ENCODE measurements at places on chromosomes 12 and 14. TPM values are rescaled to one million over a fixed set of nuclear protein-coding genes. Genes with fewer than 3 reads are reported as not detected.

Gene LTBR
- total RNA-seq, result 3.1 TPM

Gene RND1
- 0.44 TPM for total RNA-seq

Gene SLCO1A2
- not detected for total RNA-seq

Gene RAB3IP
- total RNA-seq, result 22.9 TPM

Gene SELPLG
- total RNA-seq, result 0.41 TPM

Gene GARIN6
- total RNA-seq, result not detected

Gene KLRF1
- 1.1 TPM for total RNA-seq

Gene NRL
- total RNA-seq, result 1.4 TPM

Gene KCNC2
- total RNA-seq, result not detected

Gene STXBP6
- total RNA-seq, result not detected

Gene VPS29
- 128 TPM for total RNA-seq

Gene POTEM
- total RNA-seq, result not detected

Gene EML1
- total RNA-seq, result 35.3 TPM

Gene CTSG
- total RNA-seq, result not detected

Gene CD69
- 0.98 TPM for total RNA-seq

Gene CLMN
- total RNA-seq, result 34.9 TPM

GRCh38 chr14:52052288-52052943 lies 16.4 kb downstream of the NID2 start:
- DNase-seq, result no peak

DNA sequence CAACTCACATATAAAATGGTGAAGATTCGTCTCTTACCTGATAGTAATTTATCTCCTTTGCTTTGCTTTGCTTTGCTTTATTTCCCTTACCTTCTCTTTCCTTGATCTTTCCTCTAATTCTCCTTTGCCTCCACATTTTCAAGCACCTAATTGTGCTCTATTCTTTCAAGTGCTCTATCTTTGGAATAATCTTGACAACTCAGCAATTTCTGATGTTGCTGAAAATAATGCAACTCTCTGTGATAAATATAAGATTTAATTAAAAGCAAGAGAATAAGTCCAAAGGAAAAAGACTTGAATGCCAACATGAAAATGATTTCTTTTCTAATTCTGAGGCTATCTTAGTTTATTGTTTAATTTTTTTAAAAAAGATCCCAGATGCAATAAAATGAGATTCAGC lies 139.5 kb upstream of the SYT1 start:
- DNase-seq, result no peak

DNA sequence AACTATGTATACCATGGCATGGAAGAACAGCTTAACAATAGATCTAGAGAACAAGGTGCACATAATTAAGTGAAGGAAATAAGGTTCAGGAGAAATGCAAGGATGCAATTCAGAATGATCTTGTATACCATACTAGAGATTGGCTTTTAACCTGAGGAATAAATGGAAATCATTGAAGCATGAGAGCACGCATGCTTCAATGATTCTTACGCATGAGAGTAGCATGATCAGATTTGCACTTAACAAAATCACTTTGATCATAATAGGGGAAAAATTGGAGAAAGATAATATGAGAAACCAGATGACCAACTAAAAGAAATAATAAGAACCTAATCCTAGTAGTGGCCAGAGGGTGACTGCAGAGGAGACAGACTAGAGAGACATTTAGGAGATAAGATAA lies 133.3 kb upstream of the FSCB start:
- no peak for DNase-seq

DNA sequence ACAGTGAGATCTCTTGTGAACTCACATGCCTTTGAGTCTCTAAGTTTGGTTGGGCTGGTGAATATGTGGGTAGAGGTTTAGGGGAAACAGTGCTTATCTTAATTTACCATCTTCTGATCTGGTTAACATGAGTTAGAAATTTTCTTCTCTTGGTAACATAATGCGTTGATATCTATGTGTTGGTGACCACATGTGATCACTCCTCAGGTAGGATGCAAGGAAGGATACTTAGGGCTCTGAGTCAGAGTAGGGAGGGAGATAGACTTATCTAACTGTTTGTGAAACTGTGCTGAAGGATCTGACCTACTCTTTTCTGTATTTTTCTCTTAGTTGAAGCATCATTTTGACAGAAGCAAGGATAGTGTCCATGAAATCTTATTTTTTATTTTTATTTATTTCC lies 23.1 kb downstream of the FAM234B start:
- DNase-seq, result no peak

GRCh38 chr14:93073358-93073707 lies 42.4 kb downstream of the ITPK1 start:
- no peak for DNase-seq

DNA sequence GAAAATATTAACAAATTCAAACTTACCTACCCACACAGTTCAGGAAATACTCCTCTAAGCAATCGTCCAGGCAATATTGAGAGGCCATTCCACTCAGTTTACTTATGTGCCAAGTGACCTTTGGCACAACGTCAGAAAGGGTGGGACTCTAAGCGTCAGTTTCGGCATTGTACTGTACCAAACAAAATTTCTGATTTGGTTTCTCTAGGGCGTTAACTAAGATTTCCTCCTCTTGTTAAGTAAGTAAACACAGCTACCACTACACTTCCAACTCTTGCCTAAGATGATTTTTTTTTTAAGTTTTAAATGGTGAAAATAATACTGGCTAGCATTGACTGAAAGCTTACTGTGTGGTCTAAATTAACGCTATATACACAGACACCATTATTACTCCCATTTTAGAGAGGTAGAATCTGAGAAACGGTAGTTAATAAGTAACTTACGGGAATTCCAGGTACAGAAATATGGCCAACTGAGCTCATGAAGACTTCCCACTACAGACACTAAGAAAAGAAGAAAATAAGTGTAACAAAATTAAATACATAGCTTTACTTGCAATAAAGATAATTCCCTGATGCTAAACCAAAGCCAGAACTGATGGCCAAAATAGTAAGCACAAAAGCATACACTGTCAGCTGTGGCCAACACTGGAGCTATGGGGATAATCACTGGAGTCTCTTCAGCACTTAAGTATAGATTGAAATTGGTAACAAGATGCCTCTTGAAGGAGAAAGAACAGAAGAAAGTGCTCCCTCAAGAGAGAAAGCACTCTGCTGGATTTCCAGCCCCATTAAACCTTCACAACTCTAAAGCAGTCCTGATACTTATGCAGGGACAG lies 76.1 kb downstream of the EPS8 start:
- DNase-seq, result no peak

DNA sequence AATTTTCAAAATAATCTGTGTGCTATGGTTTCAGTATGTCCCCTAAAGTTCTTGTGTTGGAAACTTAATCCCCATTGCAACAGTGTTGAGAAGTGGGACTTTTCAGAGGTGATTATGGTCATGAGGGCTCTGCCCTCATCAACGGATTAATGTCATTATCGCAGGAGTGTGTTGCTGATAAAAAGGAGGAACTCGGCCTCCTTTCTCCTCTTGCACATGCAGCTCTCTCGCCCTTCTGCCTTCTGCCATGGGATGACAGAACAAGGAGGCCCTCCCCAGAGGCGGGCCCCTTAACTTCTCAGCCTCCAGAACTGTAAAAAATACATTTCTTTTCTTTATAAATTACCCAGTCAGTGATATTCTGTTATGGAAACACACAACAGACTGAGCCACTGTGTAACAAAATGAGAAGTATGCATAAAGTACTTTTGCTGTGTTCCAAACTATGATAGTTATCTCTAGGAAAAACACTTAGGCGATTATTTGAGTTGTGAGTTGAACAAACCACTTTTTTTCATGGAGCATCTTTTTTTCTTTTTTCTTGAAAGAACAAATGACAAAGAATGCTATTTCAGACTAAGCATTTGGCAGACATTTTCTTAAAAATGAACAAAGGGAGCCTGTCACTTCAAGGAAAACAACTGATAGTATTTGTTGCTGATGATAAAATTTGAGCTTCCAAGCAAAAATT lies 134.8 kb upstream of the FUT8 start:
- no peak for DNase-seq

DNA sequence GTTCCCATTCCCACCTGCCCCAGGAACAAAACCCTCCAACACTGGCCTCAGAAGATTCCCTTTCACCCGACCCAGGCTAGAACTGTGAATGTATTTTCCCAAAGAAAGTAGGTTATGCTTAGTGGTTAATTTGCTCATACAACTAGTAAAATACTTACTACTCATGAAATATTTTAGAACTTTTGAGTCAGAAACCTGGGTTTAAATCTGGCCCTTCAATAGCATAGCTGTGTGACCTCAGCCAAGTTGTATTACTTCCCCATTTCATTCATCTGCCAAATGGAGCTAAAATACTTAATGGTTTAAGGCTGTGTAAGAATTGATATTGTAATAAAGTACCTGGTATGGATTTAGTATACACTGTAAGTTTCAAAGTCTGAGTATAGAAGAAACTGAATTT lies 69.1 kb upstream of the DNM1L start:
- DNase-seq, result no peak

GRCh38 chr12:50572760-50573159 lies 68.0 kb downstream of the DIP2B start:
- no peak for DNase-seq

GRCh38 chr12:85659754-85660530 lies 176.3 kb downstream of the RASSF9 start:
- no peak for DNase-seq

GRCh38 chr14:84937016-84937415 lies 592.9 kb upstream of the FLRT2 start:
- DNase-seq, result no peak

- DNase-seq, result no peak
Measured at GRCh38 chr12:34327671-34328070, 305.4 kb downstream of the ALG10 start.

- DNase-seq, result no peak
Measured at GRCh38 chr14:97976861-97977260, 1179.7 kb downstream of the VRK1 start.

DNA sequence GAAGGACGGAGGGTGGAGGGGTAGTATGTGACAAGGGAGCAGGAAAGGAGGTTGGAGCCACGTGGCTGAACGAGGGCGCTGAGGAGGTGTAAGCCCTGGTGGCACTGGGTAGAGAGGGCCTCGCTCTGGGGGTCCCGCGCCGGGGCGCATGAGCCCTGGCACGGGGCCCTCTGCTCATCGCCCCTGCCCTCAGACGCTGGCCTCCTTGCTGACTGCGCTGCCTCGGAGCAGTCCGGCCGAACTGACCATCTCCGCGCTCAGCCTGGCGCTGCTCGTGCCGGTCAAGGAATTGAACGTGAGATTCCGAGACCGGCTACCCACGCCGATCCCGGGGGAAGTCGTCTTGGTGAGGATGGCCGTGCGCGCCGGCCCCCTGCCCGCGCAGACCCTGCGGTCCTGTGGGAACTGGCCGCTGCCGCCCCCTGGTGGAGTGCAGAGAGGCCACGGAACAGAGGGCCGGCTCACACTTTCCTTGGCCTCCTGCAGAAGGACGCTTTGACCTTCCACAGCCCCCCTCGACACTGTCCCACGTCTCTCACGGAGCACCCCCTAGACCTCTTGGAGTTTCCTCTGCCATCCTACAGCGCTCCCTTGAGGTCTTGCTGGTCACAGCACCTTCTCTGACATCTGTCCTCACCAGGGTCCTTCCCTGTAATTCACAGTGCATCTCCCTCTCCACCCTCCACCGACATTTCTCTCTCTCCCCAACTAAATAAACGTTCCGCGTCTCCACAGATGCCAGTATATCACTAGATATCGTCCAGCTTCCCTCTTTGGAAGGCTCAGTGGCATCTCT lies 10.5 kb downstream of the ARHGEF25 start:
- DNase-seq, result no peak

GRCh38 chr14:102241147-102241546 lies 63.8 kb downstream of the MOK start:
- DNase-seq, result no peak

GRCh38 chr14:59830338-59830734 lies 40.2 kb downstream of the RTN1 start:
- no peak for DNase-seq

GRCh38 chr12:2751686-2752085 lies 43.1 kb upstream of the FKBP4 start:
- no peak for DNase-seq

GRCh38 chr12:49863946-49864797 lies 21.3 kb upstream of the BCDIN3D start:
- no peak for DNase-seq

GRCh38 chr14:32381869-32382268 lies 52.8 kb downstream of the AKAP6 start:
- DNase-seq, result no peak

GRCh38 chr12:116172224-116172849 lies 105.2 kb downstream of the MED13L start:
- DNase-seq, result no peak

DNA sequence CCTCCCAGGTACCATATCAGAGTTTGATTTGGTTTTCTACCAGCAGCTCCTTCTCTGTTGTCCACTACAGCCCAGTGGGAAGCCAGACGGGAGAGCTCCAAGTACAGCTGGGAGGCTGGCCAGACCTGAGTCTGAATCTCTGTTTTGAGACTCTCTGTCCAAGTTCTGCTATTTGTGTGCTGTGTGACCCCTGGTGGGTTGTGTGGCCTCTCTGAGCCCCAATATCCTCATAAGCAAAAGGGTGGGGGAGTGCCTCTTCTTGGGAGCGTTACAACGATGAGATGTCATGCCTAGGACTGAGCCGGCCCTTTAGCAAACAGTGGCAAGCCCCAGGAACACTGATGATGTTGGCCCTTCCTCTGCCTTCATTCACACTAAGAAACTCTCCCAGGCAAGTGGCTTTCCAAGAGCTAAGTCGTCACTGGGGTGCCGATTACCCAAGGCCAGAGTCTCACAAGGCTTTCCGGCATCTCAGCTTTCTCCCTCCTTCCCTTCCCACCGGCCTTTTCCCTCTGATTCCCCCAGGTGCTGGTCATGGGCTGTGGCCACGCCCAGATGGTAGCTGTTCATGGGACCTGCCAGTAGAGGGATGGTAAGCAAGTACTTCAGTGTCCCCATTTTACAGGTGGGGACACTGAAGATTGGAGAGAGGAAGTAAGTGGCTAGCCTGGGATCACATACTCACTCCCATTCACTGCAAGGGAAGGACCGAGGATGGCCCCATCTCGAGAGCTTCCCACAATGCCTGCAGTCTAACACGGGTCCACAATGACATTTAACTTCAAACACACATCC lies 47.7 kb downstream of the BCL11B start:
- DNase-seq, result no peak

GRCh38 chr14:101834397-101834796 lies 72.9 kb downstream of the PPP2R5C start:
- no peak for DNase-seq

DNA sequence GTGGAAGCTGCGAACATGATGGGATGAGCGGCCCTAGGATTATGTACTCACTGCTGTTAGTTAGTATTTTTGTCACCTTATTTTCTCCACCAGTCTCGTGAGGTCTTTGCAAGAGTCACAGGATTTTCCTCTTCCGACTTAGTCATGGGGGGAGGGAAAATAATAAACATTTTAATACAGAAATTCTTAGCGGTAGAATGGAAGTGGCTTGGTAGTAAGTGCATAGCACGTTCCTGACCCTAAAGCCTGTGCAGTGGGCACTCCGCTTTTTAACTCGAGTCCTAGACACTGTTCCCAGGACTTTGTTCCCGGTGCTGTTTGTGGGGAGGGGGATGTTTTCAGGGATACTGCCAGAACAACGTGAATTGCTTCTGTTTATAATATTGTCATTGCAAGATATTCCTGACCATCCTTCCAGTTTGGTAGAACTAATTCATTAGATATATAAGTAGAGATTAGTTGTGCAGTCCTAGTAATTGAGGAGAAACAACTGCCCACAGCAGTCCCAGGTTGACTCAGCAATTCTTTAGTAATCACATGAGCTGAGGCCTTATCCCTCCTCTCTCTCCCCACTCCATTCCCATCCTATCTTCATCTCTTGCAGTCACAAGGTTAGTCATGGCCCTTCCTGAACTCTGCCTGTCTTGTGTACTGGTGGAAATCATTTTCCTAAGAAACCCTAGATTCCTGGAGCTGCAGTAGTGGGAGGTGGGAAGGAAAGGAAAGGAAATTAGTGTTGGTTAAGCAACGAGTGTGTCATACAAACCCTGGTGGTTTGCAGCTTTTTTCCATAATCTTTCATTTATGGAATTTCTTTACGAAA lies 799 bp downstream of the SLC38A6 start:
- no peak for DNase-seq

Data from Panc1 (cell line).